ENCODE measurements at places on chromosomes 2 and 18. TPM values are rescaled to one million over a fixed set of nuclear protein-coding genes. Genes with fewer than 3 reads are reported as not detected.
A peak's percentile ranks its signal among the peaks of the same experiment; 100 is the strongest.

DNA sequence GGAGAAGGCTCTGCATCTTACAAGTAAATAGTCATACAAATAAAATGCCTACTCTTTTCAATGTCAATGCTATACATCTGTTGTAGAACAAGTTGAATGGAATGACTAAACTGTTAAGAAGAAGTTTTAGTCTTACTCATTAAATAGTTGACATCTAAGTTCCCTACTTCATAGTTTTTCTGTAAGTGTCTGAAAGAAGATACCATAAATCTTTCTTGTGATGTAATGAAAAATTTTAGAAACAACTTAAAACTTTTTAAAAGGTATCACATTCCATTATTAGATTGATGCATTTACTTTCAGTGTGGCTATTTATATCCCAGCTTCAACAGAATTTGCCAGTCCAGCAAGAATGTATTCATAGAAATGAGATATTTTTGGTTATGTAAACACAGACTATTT, 185.2 kb upstream of the EPC2 start:
- DNase-seq = no peak
- H3K27ac ChIP-seq = no peak overlapping the region
- no peaks in the 10 kb centered on the region for H3K4me1 ChIP-seq
- H3K4me3 ChIP-seq = no peak overlapping the region
- no peaks in the 10 kb centered on the region for H3K27me3 ChIP-seq

DNA sequence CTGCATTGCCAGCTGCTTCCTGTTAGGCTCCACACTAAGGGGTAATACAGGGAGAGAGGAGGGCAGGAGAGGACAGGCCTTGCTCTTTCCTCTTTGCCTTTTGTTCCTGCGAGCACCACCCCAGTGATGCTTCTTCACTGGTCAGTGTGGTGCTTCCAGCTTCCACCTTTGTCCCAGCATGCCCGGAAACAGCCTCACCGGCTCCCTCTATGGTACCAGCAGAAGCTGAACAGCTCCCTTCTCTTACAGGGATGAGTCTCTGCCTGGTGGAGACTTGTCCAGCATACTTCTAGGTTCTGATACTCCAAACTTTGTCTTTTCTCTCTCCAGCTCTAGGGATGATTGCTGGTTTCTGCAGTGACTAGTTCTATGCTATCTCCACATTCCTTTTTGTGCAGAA, 413.3 kb downstream of the TSN start:
- no peak overlapping the region for H3K27ac ChIP-seq
- H3K4me1 ChIP-seq = no peaks in the 10 kb centered on the region
- no peak overlapping the region for H3K4me3 ChIP-seq
- H3K36me3 ChIP-seq = no peaks in the 10 kb centered on the region
- no peaks in the 10 kb centered on the region for H3K27me3 ChIP-seq

The TUBA4A gene
- 80.5 TPM for total RNA-seq

DNA sequence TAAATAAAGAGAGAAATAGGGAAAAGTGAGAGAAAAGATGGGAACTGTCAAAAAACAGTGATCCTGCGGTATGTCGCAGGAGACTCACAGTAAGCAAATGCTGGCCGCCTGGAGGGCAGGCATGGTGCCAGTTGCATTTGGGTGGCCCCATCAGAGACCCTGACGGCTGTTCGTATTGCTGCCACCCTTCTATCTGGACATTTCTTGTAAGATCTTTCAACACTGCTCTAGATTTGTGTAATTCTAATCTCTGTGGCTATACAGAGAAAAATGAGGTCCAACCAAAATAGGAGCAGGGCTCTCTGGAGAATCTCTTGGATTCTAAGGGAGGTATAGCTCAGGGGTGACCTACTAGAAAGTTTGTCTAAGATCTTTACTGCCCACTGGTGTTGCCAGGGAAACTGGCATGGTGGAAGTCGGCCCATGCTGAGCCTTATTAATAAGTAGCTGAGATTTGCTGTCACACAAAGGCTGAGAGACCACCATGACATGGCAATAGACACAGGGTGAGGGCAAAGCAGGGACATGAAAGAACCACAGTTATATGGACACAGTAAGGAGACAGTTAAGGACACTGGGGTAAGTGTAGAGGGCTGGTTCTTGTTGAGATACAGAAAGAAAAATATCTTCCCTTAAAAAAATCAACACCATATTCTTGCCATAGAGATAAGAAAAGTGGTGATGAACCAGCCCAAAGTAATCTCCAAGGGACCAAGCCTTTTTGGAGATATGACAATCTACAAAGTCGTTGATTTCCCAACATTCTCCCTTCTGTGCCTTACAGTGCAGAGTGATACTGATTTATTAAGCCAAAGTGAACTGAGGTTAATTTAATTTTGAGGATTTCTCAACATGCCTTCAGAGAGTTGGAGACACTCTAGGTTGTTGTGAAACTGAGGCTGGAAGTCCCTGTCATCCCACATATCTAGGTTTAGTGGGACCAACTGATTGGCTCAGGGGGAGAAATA, 26.4 kb upstream of the FZD7 start:
- no peaks in the 10 kb centered on the region for H3K4me1 ChIP-seq
- H3K27ac ChIP-seq = no peak overlapping the region
- no peaks in the 10 kb centered on the region for H3K36me3 ChIP-seq
- H3K27me3 ChIP-seq = peaks cover 21% of the 10 kb centered on the region
- no peak for DNase-seq

The CHRND gene
- total RNA-seq = not detected

The CCDC102B gene
- total RNA-seq = 3.5 TPM

- H3K27me3 ChIP-seq = no peaks in the 10 kb centered on the region
- no peak overlapping the region for H3K4me3 ChIP-seq
- no peak overlapping the region for H3K27ac ChIP-seq
- H3K36me3 ChIP-seq = no peaks in the 10 kb centered on the region
- DNase-seq = no peak
Observed at GRCh38 chr2:142777742-142778141, 99.7 kb upstream of the KYNU start.

The INPP5D gene
- total RNA-seq = 46.1 TPM

DNA sequence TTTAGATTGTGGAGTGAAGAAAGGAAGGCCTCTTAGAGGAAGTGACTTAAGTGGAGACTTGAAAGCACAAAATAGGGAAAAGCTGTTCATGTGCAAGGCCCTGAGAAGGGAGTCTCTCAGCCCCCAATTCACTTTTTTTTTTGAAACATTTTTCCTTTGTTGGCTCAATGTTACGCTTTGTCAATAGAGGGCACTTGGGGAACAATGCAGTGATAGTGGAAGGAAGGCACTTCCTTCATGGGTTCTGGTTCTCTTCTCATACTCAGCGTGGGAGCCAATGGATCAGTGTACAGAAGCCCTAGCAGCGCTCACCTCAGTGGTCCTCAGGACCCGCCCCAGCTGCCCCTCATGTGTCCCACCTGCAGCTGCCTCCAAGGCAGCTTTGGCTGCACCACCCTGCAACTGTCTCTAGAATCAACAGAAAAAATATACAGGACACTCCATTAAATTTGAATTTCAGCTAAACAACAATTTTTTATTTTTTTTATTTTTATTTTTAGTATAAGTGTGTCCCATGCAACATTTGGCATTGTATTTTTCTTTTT, 8.6 kb upstream of the C2orf42 start:
- H3K36me3 ChIP-seq = no peaks in the 10 kb centered on the region
- H3K4me1 ChIP-seq = no peaks in the 10 kb centered on the region
- no peak overlapping the region for H3K27ac ChIP-seq
- H3K27me3 ChIP-seq = no peaks in the 10 kb centered on the region

DNA sequence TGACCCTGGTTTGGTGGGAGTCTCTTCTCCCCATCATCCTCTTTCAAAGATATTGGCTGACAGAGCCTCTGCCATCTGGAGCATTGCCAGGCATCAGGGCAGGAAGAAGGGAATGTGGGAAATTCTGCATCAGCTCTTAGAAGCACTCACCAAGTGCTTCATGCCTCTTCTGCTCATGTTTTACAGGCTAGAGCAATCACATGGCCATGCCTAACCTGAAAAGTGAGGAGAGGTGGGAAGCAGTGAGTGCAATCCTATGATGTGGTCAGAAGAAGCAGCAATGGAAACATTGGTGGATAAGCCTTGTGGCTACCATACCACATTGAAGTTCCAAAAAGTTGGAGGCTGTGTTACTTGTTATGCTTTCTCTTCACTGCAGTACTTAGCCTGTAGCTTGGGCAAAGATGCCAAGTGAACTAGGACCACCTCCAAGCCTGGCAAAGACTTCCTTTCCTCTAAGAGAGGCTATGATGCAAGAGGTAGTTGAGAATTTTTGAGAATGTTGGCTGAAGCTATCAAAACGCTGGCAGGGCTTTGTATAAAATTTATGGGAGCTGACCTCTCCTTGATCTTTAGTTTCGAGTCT, 64.1 kb downstream of the BCL2L11 start:
- H3K4me3 ChIP-seq = no peak overlapping the region
- no peak for DNase-seq
- no peaks in the 10 kb centered on the region for H3K36me3 ChIP-seq
- H3K4me1 ChIP-seq = no peaks in the 10 kb centered on the region

The MAP3K20 gene
- 150 TPM for total RNA-seq

GRCh38 chr2:26696351-26696816, 3.9 kb downstream of the KCNK3 start:
- H3K4me1 ChIP-seq = peaks cover 11% of the 10 kb centered on the region
- DNase-seq = peak; percentile 93
- peaks cover 54% of the 10 kb centered on the region for H3K27me3 ChIP-seq

DNA sequence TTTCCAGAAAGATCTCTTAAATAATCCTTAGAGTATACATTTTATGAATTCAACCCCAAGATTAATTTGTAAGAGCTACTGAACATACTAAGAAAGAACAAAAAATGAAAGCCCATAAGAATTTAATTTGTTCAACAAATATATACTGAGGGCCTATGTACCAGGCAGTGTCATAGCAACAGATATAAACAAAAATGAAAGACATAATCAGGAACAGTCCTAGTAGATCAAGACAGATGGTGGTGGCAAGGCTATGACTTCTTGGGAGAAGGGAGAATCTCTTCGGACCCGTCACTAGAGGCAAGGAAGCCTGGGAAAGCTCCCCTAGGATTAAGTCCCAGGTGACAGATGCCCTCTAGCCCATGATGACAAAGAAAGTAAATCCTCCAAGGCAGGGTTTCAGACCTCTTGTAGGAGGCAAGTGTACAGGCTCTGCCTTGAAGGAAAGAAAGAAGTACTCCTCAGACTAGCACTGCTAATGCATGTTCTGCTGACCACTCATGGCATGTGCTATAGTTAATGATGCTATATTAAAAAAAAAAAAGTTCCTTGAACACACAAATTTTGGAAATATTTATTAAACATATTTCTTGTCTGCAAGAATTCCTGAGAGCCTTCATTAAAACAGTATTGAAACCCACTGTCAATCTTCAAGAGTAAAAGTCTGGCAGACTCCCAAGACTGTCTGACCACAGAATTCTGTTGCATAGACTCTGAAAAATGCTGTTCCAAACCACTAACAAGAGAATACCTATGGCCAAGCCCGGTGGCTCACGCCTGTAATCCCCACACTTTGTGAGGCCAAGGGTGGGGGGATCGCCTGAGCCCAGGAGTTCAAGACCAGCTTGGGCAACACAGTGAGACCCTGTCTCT, 31.5 kb downstream of the NOL10 start:
- peaks cover 86% of the 10 kb centered on the region for H3K36me3 ChIP-seq
- DNase-seq = peak; percentile 82
- no peak overlapping the region for H3K27ac ChIP-seq
- H3K27me3 ChIP-seq = no peaks in the 10 kb centered on the region
- H3K4me3 ChIP-seq = no peak overlapping the region
- H3K4me1 ChIP-seq = peaks cover 30% of the 10 kb centered on the region

DNA sequence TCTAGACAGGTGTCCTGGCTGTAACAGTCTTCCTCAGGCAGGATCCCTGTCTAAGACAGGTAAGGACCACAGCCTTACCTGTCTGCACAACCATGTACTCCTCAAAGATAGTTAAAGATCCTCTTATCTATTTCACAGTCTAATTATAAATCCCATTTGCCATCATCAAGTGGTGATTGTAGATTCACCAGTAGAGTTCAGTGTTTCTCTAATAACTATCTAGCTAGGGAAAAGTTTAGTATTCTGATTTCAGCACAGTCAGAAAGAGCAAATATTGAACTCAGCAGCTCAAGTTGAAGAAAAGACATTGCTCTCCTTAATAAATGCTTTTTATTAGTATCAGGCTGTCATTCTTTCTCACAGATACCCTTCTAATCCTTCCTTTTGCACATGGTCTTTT, 1305.5 kb upstream of the NXPH2 start:
- DNase-seq = no peak
- no peaks in the 10 kb centered on the region for H3K4me1 ChIP-seq
- no peak overlapping the region for H3K27ac ChIP-seq
- H3K36me3 ChIP-seq = no peaks in the 10 kb centered on the region
- H3K27me3 ChIP-seq = peaks cover 39% of the 10 kb centered on the region

GRCh38 chr2:200749631-200750322, 61.9 kb upstream of the BZW1 start:
- no peak overlapping the region for H3K27ac ChIP-seq
- no peak for DNase-seq
- H3K4me1 ChIP-seq = peaks cover 3% of the 10 kb centered on the region
- peaks cover 5% of the 10 kb centered on the region for H3K36me3 ChIP-seq
- H3K27me3 ChIP-seq = no peaks in the 10 kb centered on the region

The GPBAR1 gene
- total RNA-seq = 0.16 TPM

The VIT gene
- total RNA-seq = not detected

- H3K4me1 ChIP-seq = peaks cover 9% of the 10 kb centered on the region
- H3K27ac ChIP-seq = no peak overlapping the region
- no peak for DNase-seq
- no peaks in the 10 kb centered on the region for H3K27me3 ChIP-seq
- H3K36me3 ChIP-seq = no peaks in the 10 kb centered on the region
Observed at GRCh38 chr2:40224318-40224717, 227.6 kb downstream of the SLC8A1 start.

DNA sequence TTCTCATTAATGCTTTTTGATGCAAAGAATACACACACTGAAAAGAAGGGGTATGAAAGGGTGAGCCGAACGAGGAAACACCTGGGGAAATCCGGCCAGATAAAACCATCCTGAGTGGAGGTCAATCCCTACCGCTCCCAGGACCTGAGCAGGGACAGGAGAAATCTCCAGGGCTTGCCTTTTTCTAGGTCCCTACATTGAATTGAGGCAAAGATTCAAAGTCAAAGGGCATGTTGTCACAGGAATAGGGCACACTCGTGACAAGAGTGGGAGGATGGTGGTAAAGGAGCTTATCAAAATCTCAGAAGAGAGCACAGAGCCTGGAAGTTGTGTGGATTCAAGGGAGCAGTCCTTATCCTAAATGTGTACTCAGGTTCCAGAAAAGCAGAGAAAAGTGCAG, 61.2 kb upstream of the ACKR3 start:
- no peak overlapping the region for H3K27ac ChIP-seq
- H3K4me1 ChIP-seq = no peaks in the 10 kb centered on the region
- peaks cover 38% of the 10 kb centered on the region for H3K27me3 ChIP-seq
- DNase-seq = no peak

- no peaks in the 10 kb centered on the region for H3K27me3 ChIP-seq
- no peaks in the 10 kb centered on the region for H3K36me3 ChIP-seq
- no peak for DNase-seq
Observed at GRCh38 chr18:35088921-35089320, 47.7 kb downstream of the MAPRE2 start.
